ENCODE measurements at places on chromosomes 2 and 18. TPM values are rescaled to one million over a fixed set of nuclear protein-coding genes. Genes with fewer than 3 reads are reported as not detected.

Gene TRIB2
- 31.4 TPM for total RNA-seq

Gene TGFA
- total RNA-seq, result 32.2 TPM

Gene ZNF892
- total RNA-seq, result 2.0 TPM

Gene RESP18
- total RNA-seq, result not detected

Gene KLHL30
- not detected for total RNA-seq

Gene ZDBF2
- total RNA-seq, result 4.1 TPM

DNA sequence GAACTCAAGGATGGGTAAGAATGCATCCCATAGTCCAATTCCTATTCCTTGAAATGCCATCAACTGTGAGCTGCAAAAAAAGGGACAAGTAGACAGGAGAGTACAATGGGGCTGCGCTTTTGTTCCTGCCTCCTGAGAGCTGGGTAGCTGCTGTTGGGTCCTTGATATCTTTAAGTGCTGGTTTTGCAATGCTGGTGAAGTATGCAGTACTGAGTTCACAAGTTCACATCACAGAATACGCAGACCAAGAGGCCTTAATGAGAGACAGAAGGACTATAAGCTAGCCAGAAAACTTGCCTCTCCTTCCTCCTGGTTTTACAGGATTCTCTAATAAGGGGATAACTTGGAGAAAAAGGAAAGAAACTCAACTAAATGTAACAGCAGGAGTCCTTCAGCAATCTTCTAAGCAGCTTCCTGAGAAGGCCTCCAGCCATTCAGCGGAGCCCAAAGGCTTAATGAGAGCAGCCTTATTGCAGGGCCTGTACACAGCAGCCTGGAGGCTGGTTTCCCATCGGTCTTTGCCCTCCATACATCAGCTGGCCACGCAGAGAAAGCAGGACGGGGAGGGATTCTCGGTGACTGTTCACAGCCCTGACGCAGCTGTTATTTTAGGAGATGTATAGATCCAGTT, 293.1 kb downstream of the CDCA7 start:
- no peak for DNase-seq

DNA sequence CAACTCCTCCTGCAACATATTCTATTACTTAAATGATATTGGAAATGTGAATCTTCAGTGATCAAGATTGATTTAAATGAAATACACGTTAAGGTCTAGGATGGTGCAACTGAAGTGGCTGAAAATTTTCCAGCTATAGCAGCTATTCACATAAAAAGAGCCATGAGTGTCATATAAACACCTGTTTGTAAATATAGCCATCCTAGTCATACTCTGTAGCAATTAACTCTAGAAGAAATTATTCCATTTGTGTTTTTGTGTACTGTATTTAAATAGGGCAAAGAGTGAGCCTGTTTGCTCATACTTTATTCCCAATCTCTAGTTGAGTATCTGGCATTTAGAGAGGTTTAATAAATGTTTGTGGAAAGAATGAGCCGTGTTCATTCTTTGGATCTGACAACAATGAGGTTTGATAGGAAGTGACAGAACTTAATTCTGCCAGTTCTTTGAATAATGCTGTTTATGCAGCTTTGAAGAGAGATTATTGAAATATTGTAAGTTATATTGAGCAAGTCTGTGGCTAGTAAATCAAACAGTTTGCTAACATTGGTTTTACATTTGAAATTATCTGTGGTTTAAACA, 49.7 kb downstream of the BABAM2 start:
- no peak for DNase-seq

DNA sequence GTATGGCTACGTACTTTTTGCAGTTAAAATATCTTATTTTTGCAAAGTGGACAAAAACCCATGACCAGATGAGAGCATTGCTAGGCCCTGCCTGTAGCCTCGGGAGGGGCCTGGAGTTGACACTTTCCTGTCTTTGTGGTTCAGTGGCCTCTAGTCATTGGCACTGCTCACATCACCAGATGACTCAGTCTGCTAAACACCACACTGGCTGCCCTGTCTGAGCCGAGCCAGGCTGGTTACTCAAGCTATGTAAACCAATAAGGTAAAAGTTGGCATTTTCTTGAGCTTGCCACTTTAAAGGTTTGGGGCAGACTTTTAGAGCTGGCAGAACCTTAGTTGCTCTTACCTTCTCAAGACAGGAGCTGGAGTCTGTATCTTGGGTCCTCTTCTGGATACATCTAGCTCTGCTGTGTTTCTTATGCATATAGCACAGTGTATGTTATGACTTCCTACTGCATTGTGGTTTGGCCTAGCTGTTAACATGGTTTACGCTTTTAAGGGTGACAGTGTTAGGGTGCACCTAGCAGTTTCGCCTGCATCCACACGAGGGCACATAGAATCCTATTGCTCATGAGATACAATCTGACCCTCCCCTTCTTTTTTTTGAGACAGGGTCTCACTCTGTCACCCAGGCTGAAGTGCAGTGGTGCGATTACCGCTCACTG, 76.4 kb downstream of the AP1S3 start:
- peak; percentile 97 for DNase-seq

- DNase-seq, result no peak
These were observed 133.6 kb downstream of the GULP1 start for GRCh38 chr2:188425266-188425665.

DNA sequence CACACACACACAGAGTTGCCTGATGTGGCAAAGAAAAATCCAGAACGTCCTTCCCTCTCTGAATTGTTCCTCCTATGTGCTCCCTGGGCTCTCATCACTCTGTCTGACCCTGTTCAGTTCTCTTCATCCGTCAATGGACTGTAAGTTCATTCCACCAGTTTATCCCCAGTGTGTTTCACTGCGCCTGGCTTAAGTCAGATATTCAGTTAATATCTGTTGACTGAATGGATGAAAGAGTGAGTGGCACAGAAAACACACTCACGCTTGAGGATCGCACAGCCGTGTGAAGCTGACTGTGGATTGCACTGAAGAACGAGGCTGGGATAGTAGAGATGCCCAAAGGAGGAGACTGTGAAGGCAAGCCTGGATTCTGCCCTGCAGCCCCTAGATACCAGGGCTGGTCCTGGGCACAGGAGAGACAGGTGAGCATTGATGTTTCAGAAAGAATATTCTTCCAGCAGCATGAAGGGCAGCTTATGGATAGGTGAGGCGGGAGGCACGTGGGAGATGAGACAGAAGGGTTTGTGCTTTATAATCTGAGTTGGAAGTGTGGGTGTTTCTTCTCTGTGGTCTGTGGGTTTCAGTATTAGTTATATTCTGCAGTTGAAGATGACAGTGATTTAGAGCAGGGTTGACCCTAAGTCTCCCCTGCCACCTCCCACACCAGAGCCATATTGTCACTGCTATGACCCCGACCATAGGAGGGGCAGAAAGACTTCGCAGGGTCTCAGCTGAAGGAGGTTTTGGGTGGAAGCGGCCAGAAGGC, 129.9 kb downstream of the SOCS6 start:
- DNase-seq, result no peak

- no peak for DNase-seq
These were observed 13.7 kb downstream of the RUFY4 start for GRCh38 chr2:218082586-218083351.

DNA sequence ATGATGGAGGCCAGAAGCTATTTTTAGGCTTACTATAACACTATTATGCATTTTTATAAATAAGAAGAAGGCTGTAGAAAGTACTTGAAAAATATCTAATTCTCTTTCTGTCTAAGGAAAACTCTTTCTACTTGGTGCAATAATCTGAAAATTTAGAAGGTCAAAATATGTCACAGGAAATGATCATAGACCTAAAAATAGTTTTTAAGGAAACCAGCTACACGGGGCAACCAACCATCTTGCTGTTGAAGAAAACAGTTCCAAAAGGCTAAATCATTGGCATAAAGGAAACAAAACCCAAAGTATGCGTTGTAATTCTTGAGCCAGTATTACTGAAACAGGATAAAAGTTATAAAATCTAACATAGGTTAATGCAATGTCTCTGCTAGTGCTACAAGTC, 40.2 kb downstream of the SOCS6 start:
- no peak for DNase-seq

DNA sequence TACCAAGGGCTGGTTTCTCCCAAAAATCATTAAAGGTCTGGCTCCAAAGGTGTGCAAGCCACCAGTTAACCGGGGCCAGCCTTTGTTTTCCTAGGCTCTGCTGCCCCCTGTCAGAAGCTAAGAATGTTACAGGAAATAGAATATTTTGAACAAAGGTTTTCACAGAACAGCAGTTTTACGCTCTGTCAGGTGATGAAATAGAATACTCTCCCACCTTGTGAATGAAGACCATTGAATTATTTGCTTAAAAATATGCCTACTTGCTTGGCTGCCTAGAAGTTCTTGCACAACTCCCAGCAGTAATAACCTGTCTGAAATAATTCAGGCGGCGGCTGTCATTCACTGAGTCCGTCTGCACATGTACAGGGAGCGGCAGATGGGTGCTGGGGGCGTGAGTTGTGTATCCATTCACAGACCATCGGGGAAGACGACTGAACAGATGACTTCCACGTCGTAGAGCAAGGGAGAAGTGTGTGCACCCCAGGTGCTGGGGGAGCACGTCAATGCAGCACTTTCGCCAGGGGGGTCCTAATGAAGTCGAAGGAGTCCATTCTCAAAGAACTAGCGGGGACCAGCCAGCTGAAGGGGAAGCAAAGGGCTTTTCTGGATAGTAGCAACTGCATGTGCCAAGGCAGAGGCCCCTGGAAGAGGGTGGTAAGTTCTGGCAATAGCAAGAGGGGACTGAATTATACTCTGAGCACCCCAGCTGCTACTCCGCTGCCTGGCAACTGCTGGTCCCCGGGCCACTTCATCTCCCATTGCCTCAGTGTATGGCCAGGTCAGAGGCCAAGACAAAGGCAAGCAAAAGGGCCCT, 56.1 kb downstream of the SF3B1 start:
- peak; percentile 11 for DNase-seq

- DNase-seq, result no peak
These were observed 140.0 kb downstream of the GALNT1 start for GRCh38 chr18:35721431-35722081.

DNA sequence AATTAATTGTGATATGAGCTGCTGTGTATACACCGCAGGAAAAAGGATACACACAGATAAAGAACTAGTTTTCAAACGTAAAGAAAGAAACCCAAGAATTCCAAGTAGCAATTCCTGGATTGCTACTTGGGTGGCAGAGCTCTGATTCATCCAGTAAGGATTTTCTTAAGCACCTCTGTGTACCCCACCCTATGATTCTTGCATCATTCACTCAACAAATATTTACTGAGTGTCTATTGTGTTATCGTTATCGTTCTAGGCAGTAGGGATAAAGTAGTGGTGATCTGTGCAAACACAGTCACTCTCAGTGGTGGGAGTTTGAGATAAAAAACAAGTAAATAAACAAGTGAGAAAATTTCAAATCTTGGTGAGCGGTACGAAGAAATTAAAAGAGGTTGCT, 4.9 kb upstream of the TMEM200C start:
- DNase-seq, result peak; percentile 71

DNA sequence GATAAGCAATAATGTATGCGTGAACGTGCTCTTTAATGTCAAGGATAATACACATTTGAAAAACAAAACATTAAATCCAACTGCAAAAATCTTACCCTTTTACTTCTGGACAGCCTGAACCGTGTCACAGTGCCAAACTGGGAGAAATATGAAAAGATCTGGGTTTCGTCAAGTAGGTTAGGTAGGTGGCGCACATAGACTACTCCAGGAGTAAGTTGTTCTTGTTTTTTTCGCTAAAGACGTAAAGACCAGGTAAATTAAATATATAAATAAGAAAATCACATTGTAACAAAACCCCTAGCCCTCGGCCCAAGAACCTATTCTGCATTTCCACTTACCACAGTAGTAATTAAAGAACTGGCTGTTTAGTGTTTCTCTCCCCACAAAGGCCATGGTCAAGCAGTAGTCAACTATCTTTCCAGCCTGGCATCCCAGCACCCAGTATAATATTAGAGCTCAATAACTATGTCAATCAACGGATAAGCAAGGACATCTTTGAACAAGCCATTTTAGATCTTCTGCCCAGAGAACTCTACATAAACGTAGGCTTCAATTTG, 1.1 kb downstream of the NIFK start:
- DNase-seq, result no peak

DNA sequence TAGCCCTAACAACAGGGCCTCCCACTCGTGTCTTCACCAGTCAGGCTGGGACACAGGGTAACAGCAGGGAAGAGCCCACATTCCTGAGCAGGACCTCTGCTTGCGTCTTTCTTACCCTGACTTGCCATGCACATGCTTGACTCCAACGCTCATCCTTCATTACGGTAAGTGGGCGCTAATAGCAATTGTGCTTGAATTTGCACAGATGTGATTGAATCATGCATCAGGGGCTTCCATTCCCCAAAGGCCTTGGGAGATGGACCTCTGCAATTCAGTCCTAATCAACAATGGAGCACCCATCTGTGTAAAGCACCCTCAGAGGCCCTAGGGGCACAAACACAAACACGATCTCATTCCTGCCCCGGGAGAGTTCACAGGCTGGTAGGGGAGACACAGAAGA, 13.5 kb downstream of the TEX51 start:
- DNase-seq, result no peak

- peak; percentile 91 for DNase-seq
These were observed 682.7 kb upstream of the FANCL start for GRCh38 chr2:58923869-58924268.

Measured in H4 (cell line).